Activated T-cell treated with anti-CD3 and anti-CD28 coated beads, Interleukin-2, amount 50 U/mL, for 24 hours (primary cell): ENCODE measurements at places on chromosomes 16 and 17.

DNA sequence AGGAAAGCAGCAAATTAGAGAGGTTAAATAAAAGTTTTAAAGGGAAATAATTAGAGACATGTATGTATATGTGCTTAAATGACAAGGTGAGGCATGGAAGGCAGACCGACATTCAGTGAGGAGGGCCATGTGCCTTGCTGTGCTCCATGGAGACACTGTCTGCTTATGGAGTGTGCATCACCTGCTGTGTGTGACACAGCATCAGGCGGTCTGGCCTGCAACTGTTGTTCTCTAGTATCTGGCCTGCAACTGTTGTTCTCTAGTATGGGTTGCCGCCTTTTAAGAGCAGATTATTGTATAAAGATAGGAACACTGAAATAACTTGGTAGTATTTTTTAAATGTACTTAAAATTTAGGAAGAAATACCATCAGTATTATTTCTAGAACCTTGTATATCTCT, 225.1 kb downstream of the LGALS9B start:
- no peak for DNase-seq

- no peak for DNase-seq
These were observed 7.8 kb upstream of the SLC38A10 start for GRCh38 chr17:81302861-81303333.

DNA sequence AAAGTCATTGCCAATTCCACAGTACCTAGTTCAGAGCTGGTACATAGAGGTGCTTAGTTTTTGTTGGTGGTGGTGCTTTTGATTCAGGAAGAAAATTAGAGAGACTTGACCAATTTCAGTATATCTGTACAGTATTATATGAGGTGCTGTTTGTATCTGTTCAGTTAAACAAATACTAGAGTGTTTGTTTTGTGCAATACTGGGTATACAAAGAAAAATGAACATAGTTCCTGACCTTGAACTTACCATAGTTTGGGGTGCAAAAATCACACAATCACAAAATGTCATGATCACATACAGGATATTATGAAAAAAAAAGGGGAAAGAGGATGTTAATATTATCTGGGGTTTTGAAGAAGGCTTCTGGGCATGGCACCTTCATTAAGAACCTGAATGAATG, 39.8 kb upstream of the GOT2 start:
- DNase-seq, result no peak

GRCh38 chr17:32486111-32486700, 587 bp upstream of the CDK5R1 start:
- DNase-seq, result peak; percentile 82

GRCh38 chr16:26649381-26650045, 417.2 kb upstream of the C16orf82 start:
- no peak for DNase-seq

DNA sequence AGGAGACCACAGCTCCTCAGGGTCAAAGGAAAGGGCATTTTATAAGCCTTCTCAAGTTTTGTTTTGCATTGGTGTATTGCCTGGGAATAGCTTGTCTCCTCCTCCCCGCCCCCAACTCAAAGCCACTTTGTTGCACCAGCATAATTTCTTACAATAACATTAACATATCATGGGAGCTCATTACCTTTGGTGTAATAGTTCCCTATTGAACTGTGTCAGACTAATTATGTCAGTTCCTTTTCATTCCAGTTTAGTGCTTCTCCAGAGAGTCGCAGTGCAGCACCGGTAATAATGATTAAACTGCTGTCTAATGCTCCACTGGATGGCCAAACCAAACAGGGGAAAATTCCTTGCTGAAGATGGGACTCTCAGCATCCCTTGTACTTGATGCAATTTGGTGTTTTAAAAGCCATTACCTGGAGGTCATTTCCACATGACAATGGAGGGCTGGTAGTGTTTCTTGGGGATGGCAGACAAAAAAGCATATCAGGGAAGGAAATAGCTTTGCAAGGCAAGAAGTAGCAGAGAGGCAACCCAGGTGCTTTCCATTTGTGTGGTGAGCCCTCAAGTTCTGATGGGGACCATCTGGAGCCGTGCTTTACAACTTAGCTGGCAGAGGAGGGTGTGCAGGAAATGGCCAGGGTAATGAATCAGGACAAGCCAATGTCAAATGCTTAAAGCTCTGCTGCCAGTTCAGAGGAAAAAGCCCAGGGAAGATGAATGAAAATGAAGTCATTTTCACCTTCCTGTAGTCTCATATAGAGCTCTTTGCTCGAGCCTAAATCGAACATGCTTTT, 91.5 kb upstream of the NLRP1 start:
- no peak for DNase-seq

GRCh38 chr17:83186226-83186625, 106.8 kb downstream of the METRNL start:
- no peak for DNase-seq

DNA sequence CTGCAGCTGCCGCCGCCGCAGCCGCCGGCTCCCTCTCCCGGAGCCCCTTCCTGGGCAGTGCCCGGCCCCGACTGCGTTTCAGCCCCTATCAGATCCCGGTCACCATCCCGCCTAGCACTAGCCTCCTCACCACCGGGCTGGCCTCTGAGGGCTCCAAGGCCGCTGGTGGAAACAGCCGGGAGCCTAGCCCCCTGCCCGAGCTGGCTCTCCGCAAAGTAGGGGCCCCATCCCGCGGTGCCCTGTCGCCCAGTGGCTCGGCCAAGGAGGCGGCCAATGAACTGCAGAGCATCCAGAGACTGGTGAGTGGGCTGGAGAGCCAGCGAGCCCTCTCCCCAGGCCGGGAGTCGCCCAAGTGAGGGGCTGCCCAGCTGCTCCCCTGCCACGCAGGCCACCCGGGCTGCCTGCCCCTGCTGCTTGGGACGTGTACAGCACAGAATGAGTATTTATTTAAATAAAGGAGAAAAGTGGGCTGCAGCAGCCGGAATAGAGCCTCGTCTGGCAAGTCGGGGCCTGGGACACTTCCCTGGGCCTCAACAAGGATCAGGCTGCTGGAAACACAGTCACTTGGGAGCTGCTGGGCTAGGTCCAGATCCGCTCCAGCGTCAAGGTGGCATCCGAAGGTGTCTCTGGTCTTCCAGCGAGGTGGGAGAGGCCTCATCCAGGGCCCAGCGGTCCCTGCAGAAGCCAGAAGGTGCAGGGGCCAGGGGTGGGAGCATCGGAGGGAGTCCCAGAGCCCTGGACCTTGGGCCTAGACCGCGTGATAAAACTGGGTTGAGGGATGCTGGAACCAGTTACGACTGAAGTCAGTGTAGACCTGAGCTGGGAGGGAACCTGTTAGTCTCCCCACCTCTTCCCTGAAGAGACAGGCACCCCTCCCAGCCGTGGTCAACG, 8.8 kb downstream of the TBX2 start:
- no peak for DNase-seq

DNA sequence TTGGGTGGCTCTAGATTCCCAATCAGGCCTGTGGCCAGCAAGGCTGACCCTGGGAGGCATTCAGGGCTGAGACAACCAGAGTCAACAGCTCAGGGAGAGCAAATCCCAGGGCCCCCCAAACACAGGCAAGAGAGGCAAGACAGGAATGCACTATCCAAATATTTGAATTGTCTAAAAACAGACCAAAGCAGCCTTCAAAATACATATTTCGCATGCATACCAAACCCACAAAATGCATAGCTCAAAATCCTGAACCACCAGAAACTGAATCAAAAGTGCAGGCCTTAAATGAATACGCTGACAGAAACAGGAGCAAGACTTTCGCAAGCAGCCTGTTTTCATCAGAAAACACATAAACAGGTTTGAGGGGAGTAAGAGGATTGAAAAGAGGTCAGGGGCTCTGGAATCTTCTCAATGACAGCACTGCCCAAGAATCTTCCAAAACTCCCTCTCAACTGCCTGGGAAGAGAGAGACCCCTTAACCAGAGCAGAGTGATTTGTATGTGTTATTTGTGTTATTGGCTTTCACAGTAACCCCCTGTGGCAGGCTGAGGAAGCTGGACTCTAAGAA, 213.6 kb upstream of the CDH5 start:
- DNase-seq, result no peak
